ENCODE measurements at places on chromosomes 12 and 14.

DNA sequence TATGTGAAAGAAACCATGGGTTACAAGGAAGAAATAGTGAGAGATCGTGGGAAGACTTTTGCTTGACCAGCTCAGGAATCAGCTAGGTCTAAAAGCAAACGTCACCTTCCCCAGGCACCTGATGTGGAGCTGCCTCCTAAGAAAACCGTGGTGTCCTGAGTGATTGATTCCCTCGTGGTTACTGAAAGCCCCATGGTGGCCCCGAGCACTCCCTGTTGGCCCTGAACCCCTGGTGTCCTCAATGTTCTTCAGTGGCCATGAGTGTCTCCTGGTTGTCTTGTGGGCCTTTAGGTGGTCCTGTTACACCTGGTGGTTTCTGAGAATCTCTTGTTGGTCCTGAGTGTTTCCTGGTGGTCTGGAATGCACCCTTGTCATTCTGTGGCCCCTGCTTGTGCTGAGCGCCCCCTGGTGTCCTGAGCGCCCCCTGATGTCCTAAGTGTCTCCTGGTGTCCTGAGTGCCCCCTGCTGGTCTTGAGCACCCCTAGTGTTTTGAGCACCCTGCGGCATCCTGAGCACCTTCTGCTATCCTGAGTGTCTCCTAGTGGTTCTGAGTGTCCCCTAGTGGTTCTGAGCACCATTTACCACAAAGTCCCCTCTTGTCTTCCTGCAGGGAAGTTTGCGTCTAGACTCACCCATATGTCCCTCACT, 518.7 kb downstream of the TMEM121 start:
- peak; percentile 83 for DNase-seq

DNA sequence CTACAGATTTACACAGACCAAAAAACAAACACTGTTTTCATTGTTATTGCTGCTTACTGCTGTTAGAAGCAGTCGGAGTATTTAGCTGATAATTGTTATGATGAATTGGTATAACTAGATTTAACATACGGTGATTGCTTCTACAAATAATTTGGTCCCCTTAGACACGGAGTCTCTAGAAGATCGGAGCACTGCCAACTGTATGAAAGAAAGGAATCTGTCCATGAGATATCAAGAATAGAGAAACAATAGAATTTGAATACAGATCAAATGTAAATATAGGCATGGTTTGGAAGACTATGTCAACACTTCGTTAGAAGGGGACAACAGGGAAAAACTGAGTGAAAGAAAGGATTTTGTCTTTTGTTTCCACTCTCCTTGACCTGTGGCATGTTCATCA, 110.9 kb downstream of the PPP2R5E start:
- no peak for DNase-seq

DNA sequence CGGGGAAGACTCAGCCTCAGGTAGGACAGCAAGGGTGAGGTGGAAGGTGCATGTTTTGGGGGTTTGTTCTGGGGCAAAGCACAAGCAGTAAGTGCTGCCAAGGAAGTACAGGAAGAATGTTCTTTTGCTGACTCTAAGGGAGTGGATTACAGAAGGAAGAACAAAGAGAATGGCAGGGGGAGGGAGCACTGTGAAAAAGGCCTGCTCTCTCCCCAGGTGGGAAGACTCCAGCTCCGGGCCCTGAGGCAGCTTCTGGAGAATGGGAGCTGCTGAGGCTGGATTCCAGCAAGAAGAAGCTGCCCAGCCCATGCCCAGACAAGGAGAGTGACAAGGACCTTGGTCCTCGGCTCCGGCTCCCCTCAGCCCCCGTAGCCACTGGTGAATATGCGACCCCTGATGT, 7.0 kb upstream of the PFDN5 start:
- DNase-seq: no peak

DNA sequence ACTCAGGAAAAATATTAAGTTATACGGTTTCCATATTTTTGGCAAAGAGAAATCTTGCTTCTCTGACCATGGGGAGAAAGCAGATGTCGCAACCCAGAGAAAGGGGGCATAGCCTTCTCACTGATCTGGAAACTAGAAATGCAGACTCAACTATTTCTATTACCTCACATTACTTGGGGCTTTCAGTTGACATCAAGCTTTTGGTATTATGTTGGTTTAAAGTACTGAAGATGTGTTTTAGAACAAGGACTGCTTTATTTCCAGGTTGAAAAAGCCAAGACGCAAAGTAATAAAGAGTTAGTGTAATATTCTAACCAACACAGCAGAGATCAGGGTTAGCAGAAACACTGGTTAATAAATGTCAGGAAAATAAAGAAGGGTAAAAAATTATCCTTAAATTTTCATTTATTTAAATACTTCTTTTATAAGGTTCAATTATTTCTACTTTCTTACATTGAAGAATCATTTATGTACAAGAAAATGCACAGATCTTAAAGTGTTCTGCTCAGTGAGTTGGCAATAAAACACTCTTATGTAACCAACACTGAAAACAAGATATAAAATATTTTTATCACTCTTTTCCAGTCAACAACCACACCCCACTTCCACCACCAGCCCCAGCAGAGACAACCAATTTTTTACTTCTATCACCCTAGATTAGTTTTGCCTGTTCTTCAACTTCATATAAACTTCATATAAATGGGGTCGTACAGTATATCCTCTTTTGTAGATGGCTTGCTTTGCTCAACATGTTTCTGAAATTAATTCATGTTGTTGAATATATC, 26.0 kb downstream of the DCP1B start:
- DNase-seq: no peak

DNA sequence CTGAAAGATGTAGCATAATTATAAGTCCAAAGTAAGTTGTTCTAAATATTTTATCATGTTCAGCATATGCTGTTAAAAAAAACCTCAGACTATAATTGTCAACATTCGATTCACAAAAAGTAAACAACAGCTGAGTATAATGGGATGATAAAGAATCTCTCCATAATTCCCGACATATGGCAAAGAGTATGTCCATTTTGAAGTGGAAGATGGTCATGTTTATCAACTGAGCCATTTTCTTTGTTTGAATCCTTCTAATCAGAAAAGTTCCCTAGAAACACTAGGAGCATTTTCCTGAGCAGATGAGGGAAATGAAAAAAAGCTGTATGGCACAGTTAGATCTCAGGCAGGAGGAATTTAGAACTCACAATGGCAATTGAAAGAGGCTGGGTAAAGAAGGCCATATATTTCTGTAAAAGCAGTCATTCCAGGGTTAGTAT, 192.1 kb upstream of the AMIGO2 start:
- no peak for DNase-seq

DNA sequence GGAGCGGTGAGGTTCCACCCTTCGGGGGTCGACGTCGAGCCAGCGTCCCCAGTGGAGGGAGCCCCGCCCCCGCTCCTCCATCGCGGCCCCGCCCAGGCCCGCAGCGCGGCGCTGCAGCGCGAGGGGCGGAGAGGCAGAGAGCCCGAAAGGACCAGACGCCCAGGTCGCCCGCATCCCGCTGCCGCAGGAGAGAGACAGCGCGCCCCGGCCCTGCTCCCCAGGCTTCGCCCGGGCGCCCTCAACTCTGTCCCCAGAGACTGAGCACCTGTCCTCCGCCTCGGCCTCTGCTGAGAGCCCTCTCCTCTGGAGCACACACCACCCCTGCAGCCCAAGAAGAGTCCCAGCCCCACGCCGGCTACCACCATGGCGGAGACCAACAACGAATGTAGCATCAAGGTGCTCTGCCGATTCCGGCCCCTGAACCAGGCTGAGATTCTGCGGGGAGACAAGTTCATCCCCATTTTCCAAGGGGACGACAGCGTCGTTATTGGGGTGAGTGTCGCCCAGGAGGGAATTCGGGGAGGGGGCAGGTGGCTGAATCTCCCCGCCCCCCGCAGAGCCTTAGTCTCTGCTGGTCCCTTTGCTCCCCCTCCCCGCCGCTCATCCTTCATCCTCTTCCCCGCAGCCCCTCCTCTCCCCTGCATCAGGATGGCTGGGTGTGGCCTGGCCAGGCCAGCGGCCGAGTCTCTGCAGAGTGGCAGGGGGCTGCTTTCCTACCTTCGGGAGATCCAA, at the start of gene KIF5A:
Gene KIF5A (plus strand): TSS at position 136 of the 732 bp plus-strand sequence. CDS start 228 bp downstream, at position 364.
- peak; percentile 56 for DNase-seq

DNA sequence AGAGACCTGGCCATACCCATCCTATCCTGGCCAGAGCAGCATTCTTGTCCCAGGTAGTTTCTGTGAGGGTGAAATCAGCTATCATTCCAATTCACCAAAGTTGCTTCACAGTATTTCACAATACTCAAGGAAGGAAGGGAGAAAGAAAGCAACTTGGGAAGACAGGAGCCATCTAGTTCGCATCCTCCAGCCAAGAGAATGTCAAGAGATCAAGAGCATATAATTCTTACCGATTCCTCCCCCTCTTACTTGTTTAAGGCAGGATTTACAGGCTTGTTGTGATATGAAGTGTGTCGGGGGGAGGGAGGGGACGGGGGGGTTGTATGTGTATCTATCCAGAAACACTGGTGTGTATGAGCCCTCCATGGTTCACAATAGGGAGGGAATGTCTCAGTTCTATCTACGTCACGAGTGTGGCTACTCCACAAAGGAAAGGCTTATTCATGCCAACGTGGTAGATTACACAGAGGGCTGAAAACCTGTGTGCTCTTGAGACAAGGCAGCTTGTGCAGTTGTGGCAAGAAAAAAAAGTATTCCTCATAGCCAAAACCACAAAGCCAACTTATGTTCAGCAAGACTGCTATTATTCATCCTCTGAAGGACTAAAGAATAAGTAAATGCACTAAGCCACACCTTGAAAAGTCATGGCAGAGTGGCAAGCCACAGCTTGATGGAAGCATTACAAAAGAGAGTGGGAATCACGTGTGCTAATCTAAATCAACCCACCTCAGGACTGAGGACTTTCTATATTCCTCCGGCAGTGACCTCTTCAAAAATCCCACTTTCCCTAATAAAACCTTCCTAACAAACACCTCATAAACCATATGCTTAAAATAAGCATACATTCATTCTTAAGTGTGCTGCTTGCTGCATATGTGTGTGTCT, 35.0 kb downstream of the CORO1C start:
- no peak for DNase-seq

GRCh38 chr14:41663473-41663850, 56.8 kb downstream of the LRFN5 start:
- DNase-seq: no peak

Measured in CD4-positive, alpha-beta T cell treated with Interleukin-4 for 1 hour (primary cell).